A549 treated with CpdA at 1 μM for 4 hours (cell line): ENCODE measurements at places on chromosomes 13 and 19. TPM values are rescaled to one million over a fixed set of nuclear protein-coding genes. Genes with fewer than 3 reads are reported as not detected.

DKKL1 gene
- total RNA-seq: 0.30 to 0.81 TPM (median 0.47 TPM) in 4 of 5 replicates, not detected in the other

PRODH2 gene
- total RNA-seq: 0.17 to 0.50 TPM (median 0.25 TPM) in 5 replicates

GIPC1 gene
- total RNA-seq: 84.3 to 123 TPM (median 115 TPM) in 5 replicates

NMRK2 gene
- not detected in 5 replicates for total RNA-seq

MEGF8 gene
- total RNA-seq: 21.6 to 29.0 TPM (median 24.4 TPM) in 5 replicates

MEIS3 gene
- 29.4 to 41.7 TPM (median 34.2 TPM) in 5 replicates for total RNA-seq

PSG3 gene
- 0.10 to 0.17 TPM (median 0.17 TPM) in 3 of 5 replicates, not detected in the others for total RNA-seq

LHFPL6 gene
- total RNA-seq: 7.4 to 8.5 TPM (median 7.8 TPM) in 5 replicates

SHISA7 gene
- not detected in 5 replicates for total RNA-seq

HSD17B14 gene
- total RNA-seq: 13.8 to 16.7 TPM (median 14.3 TPM) in 5 replicates

ADM5 gene
- 3.9 to 7.0 TPM (median 6.8 TPM) in 5 replicates for total RNA-seq

ZNF878 gene
- total RNA-seq: not detected in 5 replicates

ABCC4 gene
- 15.3 to 21.6 TPM (median 17.9 TPM) in 5 replicates for total RNA-seq

LRG1 gene
- 0.09 to 0.28 TPM (median 0.13 TPM) in 4 of 5 replicates, not detected in the other for total RNA-seq

WDR87 gene
- total RNA-seq: not detected in 5 replicates

SIGLEC5 gene
- not detected in 5 replicates for total RNA-seq

B9D2 gene
- total RNA-seq: 25.0 to 34.5 TPM (median 34.0 TPM) in 5 replicates

FCGBP gene
- total RNA-seq: 0.49 to 1.1 TPM (median 0.99 TPM) in 5 replicates

ITGBL1 gene
- total RNA-seq: 1.5 to 1.7 TPM (median 1.6 TPM) in 5 replicates

DOCK6 gene
- total RNA-seq: 7.9 to 10.9 TPM (median 8.3 TPM) in 5 replicates

OR1M1 gene
- not detected in 5 replicates for total RNA-seq

RYR1 gene
- 4.3 to 5.0 TPM (median 5.0 TPM) in 5 replicates for total RNA-seq

RFPL4AL1 gene
- total RNA-seq: not detected in 5 replicates

GPR12 gene
- not detected in 5 replicates for total RNA-seq
